ENCODE measurements at places on chromosomes 5 and 9. TPM values are rescaled to one million over a fixed set of nuclear protein-coding genes. Genes with fewer than 3 reads are reported as not detected.
A peak's percentile ranks its signal among the peaks of the same experiment; 100 is the strongest.

DNA sequence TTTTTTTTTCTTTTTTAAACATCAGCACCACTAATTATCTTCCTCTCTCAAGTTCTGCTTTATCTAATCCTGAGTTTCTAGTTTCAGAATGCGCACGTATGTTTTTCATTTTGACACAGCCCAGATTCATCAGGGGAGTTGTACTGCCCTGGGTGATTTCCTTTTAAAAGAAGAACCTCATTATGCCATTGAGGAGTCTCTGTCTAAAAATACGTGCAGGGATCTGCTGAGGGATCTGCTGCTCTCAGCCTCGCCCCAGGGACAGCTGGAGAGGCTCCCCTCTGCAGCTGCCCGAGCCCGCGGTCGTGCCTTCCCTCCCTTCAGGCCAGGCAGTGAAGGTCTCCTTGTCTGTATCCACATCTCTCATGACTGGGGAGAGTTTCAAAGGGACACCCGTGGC, 273.1 kb downstream of the ARHGEF28 start:
- DNase-seq = no peak

DNA sequence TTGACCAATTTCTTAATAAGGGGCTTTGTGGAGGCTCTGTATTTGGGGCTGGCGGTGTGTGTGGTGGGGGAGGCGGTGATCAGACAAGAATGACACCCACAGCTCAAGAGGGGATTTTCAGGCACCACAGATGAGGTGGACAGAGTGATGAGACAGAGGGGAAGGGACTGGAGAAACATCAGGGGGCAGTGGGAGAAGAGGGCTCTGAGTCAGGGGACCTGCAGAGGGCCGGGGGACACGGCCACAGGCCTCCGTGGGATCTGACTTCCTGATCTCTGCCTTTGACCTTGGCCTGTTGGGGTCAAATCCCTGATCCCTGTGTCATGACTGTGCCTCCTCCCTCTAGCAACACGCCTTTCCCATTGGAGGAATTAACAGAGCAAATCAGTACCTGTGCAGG, 197.7 kb downstream of the C9orf50 start:
- DNase-seq = no peak

GRCh38 chr5:154316223-154316935, 125.8 kb downstream of the GALNT10 start:
- peak; percentile 34 for DNase-seq

GRCh38 chr9:98992107-98992884, 48.6 kb downstream of the COL15A1 start:
- DNase-seq = no peak

NTNG2 gene
- 0.54 TPM for total RNA-seq

TSLP gene
- total RNA-seq = 0.28 TPM

- DNase-seq = no peak
Observed at GRCh38 chr5:177520916-177521513, 4.3 kb upstream of the DDX41 start.

SLC6A18 gene
- not detected for total RNA-seq

DNA sequence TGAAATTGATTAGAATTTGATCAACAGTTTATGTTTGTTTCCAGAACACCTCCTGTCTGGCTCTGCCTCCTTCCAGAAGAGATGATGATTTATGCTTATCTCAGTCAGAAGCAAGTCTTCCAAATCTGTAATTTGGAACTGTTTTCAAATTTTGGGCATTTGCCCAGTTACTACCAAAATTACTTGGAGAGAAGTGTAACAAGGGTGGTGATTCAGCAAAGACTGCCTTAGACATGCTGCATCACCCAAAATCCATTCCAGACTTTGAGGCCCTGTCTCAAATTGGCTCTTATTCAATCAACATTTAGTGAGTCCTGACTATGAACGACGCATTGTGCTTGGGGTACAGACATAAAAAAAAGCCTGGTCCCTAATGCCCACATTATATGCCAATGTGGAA, 89.4 kb downstream of the SH3TC2 start:
- peak; percentile 67 for DNase-seq

SHOC1 gene
- total RNA-seq = not detected

Data from IMR-90 (cell line).